Thoracic aorta endothelial cell (primary cell): ENCODE measurements at places on chromosomes 3 and 15. TPM values are rescaled to one million over a fixed set of nuclear protein-coding genes. Genes with fewer than 3 reads are reported as not detected.

Gene POTEB
- not detected in 2 replicates for total RNA-seq

Gene PLSCR4
- 63.7 and 129 TPM in 2 replicates for total RNA-seq

Gene C3orf85
- not detected in 2 replicates for total RNA-seq

Gene TGM5
- not detected in 2 replicates for total RNA-seq

Gene GOLGA8J
- not detected in 2 replicates for total RNA-seq

Gene ZNF80
- total RNA-seq: not detected in 2 replicates

Gene TEX9
- 3.5 and 4.6 TPM in 2 replicates for total RNA-seq

Gene P2RY14
- not detected in 2 replicates for total RNA-seq

Gene LRTM1
- not detected in 2 replicates for total RNA-seq

Gene GRIP2
- total RNA-seq: 0.14 TPM in 1 of 2 replicates, not detected in the other

Gene IMPG2
- total RNA-seq: 0.50 and 0.53 TPM in 2 replicates

Gene LMCD1
- total RNA-seq: 6.3 and 11.6 TPM in 2 replicates

Gene SFMBT1
- total RNA-seq: 5.1 and 5.7 TPM in 2 replicates

Gene MEX3B
- 7.3 and 10.9 TPM in 2 replicates for total RNA-seq

Gene AADACL2
- not detected in 2 replicates for total RNA-seq

Gene TMEM212
- total RNA-seq: not detected in 2 replicates

Gene SGO1
- 16.4 and 26.0 TPM in 2 replicates for total RNA-seq

Gene C3orf22
- total RNA-seq: not detected in 2 replicates

Gene VIPR1
- total RNA-seq: 0.14 and 3.2 TPM in 2 replicates

Gene TTBK2
- total RNA-seq: 14.1 and 14.9 TPM in 2 replicates

Gene ABHD5
- 28.4 and 31.1 TPM in 2 replicates for total RNA-seq

Gene CHRFAM7A
- 5.3 and 5.7 TPM in 2 replicates for total RNA-seq

Gene SPESP1
- total RNA-seq: 2.1 and 3.4 TPM in 2 replicates

Gene C3orf33
- 2.2 and 2.4 TPM in 2 replicates for total RNA-seq

Gene NMNAT3
- total RNA-seq: 0.27 and 0.86 TPM in 2 replicates

Gene PRR20G
- not detected in 2 replicates for total RNA-seq

Gene ATP10A
- under 0.01 TPM in 2 replicates for total RNA-seq

Gene SLC9C1
- 0.57 TPM in 1 of 2 replicates, not detected in the other for total RNA-seq

Gene SCN11A
- total RNA-seq: 0.14 and 0.27 TPM in 2 replicates

Gene SERPINI2
- not detected in 2 replicates for total RNA-seq

Gene SCG5
- 0.29 and 0.66 TPM in 2 replicates for total RNA-seq

Gene TRPC1
- 13.8 and 18.0 TPM in 2 replicates for total RNA-seq

Gene GOLGA6L9
- total RNA-seq: 2.8 and 2.9 TPM in 2 replicates

Gene CELSR3
- total RNA-seq: 0.27 and 0.29 TPM in 2 replicates

Gene TAGLN3
- total RNA-seq: 0.40 TPM in 1 of 2 replicates, not detected in the other

Gene GOLGA8S
- total RNA-seq: under 0.01 and 0.07 TPM in 2 replicates

Gene CPNE9
- not detected in 2 replicates for total RNA-seq

Gene EFCAB12
- total RNA-seq: under 0.01 and 0.07 TPM in 2 replicates

Gene KBTBD8
- total RNA-seq: 4.1 and 6.0 TPM in 2 replicates

Gene TLNRD1
- 24.9 and 27.5 TPM in 2 replicates for total RNA-seq

Gene TRPM1
- 0.14 and 0.27 TPM in 2 replicates for total RNA-seq

Gene MAP1A
- 2.3 and 2.4 TPM in 2 replicates for total RNA-seq

Gene PPP1R14D
- not detected in 2 replicates for total RNA-seq
